ENCODE measurements at places on chromosomes 1 and 21. TPM values are rescaled to one million over a fixed set of nuclear protein-coding genes. Genes with fewer than 3 reads are reported as not detected.
A peak's percentile ranks its signal among the peaks of the same experiment; 100 is the strongest.

ECM1 gene
- total RNA-seq: 50.2 TPM

FMO1 gene
- total RNA-seq: not detected

- peak; percentile 62 for DNase-seq
Measured at GRCh38 chr1:218813237-218813636, 360.4 kb upstream of the LYPLAL1 start.

DNA sequence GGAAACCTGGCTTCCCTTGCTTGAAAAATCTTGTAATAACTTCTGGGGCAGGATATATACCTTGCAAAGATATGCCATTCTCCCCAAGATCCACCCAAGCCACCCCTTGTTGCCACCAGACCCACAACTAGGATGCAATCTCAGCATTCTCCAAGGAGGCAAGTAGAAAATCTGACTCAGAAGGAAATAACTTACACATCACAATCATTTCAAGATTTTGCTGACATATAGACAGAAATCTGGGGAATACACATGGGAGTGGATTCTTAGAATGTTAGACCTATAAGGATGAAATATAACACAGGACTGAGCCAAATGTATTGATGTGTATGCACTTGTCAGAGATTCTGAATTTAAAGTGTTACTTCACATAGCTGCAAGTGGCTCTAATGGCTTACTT, 14.8 kb upstream of the ZDHHC18 start:
- DNase-seq: no peak

DNA sequence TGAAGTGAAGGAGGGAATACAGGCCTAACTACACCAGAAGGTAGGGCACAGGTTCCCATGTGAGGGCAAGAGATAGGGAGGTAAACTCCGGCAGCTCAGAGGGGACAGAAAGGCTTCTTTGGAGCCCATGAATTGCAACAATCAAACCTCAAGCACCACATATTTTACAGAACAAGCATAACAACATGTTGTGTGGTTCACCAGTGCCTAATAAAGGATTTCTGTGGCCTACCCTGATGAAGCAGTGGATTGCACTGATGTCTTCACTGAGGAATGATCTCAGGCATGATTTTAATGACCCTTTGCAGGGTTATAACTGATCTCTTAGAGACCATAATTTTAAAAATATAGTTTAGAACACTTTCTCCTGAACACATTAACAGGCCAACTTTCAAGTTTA, 77.4 kb downstream of the RUNX1 start:
- DNase-seq: no peak

DNA sequence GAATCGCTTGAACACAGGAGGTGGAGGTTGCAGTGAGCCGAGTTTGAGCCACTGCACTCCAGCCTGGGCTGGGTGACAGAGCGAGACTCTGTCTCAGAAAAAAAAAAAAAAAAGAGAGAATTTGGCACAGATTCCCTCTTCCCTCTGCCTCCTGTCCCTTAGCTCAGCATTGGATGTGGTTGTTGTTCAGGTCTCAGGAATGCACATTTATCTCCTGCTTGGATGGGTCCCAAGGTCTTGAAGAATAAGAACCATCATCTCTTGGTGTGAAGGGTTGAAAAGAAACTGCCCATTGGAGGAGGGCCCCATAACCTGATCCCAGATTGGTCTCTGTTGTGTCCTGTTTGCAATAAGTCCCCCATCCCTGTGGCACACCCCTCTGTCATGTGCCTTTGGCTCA, 34.9 kb downstream of the UBIAD1 start:
- peak; percentile 61 for DNase-seq

DNA sequence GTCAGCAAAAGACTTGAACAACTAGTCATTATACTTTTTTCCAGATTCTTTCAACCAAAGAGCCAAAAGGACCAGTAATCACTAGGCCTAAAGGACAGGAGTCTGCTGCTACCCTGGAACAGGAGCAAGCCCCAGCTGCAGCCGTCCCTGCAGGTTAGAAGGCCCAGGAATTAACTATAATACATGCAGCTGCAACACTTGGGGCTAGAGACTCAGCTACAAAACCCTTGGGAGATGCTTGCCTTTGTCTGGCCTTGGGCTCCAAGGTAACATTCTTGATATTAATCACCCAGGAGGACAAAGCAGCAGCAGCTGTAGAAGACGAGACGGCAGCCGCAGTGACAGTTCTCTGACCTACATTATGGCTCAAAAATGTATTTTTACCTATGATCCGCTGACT, 841.2 kb upstream of the ADGRL4 start:
- DNase-seq: no peak

GRCh38 chr1:173393659-173394000, 83.5 kb upstream of the PRDX6 start:
- no peak for DNase-seq

Measured in M059J (cell line).